ENCODE measurements at places on chromosomes 3 and 15.

DNA sequence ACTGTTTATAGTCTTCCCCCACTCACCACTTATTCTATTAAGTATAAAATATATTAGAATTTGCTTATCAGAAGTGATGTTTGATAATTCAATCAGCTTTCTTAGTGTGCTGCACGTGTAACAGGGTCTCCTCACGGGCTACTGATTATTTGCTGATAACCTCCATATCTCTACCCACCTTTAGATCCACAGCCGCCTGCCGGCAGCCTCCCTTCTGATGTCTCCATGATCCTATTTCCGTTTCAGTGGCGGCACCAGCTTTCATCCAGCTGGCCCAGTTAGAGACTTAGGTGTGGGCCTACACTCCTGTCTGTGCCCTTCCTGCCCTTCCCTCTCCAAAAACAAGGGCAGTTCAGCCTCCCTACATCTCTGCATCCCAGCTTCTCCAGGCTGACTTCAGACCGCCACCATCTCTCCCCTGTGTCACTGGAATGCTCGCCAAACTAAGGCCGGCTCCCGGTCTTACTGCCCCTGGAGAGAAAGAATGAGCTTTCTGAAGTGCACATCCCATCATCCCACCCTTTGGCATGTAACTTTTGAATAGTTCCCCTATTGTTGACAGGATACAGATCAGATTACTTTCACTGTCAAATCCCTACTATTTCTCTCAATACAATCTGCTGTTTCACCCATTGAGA, 76.6 kb upstream of the PRTG start:
- no peak for DNase-seq

- DNase-seq, result no peak
Measured at GRCh38 chr3:118146658-118147375, 887.8 kb downstream of the IGSF11 start.

GRCh38 chr3:69675786-69676530, 63.3 kb upstream of the MITF start:
- no peak for DNase-seq

GRCh38 chr3:157566596-157566995, 63.4 kb upstream of the VEPH1 start:
- no peak for DNase-seq

DNA sequence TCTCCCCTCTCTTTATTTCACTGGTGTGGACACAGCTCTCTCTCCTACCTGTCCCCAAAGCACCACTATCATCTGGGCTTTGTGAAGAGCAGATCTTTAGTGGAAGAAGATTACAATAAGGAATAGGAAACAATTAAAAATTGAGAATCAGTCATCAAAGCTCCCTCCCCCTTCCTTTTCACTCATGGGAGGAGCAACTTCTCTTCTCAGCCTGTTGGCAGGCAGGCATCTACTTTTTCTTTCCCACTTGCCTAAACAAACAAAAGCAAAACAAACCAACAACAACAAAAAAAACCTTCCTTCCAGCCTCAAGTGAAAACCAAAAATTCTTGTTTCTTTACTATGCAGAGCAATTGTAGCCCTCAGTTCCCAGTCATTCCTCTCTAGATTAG, 125.5 kb upstream of the BHLHE40 start:
- no peak for DNase-seq

Data from brain (organoid and tissue), 16 donors.